Activated naive CD4-positive, alpha-beta T cell treated with anti-CD3 and anti-CD28 coated beads, Interleukin-2, amount 50 U/mL, for 16 hours (primary cell): ENCODE measurements at places on chromosomes 2 and 18.

- no peak for DNase-seq
Measured at GRCh38 chr18:7584646-7585275, 17.6 kb downstream of the PTPRM start.

GRCh38 chr2:121338281-121338680, 53.3 kb upstream of the TFCP2L1 start:
- no peak for DNase-seq

GRCh38 chr2:109105113-109105512, 23.9 kb upstream of the SH3RF3 start:
- DNase-seq, result no peak

DNA sequence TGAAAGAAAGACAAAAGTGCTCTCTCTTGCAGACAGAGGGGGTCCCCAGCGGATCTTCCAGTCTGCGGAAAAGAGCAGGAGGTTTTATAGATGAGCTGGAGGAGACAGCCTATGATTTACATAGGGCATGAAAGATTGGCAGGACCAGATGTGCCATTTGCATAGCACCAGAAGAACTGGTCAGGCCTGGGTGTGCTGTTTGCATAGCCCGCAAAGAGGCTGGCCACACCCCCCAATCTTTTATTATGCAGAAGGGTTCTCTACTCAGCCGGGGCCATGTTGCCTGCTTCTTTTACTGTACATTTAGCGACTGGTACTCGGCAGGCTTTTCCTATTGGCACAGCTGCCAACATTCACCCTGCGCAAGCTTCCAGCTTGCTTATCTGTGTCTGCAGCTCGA, 317.6 kb downstream of the GALR1 start:
- DNase-seq, result no peak

DNA sequence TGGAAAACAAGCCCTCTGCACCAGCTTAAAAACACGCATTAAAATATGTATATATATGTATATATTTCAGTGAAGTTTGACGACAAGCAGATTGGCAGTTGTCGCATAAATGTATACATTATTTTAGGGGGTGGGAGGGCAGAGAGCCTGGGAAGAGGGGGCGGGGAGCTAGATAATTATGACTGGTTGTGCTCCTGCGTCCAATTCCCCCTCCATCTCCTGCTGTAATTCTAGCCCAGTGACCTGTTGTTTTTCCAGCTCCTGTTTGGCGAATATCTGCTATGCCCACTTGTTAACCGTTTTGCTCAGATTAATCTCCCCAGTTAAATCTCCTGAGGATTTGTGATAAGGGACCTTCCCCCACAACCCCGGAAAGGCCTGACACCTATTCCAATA, 656 bp downstream of the UNC80 start:
- no peak for DNase-seq

GRCh38 chr18:50065527-50065926, 129.4 kb downstream of the MYO5B start:
- no peak for DNase-seq

GRCh38 chr2:175233135-175233719, 51.7 kb upstream of the ATP5MC3 start:
- no peak for DNase-seq

- DNase-seq, result no peak
Measured at GRCh38 chr2:71880846-71881610, 266.6 kb downstream of the CYP26B1 start.

- no peak for DNase-seq
Measured at GRCh38 chr18:12939162-12939561, 8.6 kb upstream of the SEH1L start.

GRCh38 chr2:11932048-11932512, 185.6 kb downstream of the LPIN1 start:
- DNase-seq, result no peak

- DNase-seq, result peak; percentile 40
Measured at GRCh38 chr18:54147439-54147838, 77.0 kb downstream of the MBD2 start.
